Astrocyte (in vitro differentiated cells and primary cell): ENCODE measurements at places on chromosomes 12 and 14. TPM values are rescaled to one million over a fixed set of nuclear protein-coding genes. Genes with fewer than 3 reads are reported as not detected.

Gene KRT73
- not detected in 2 replicates for total RNA-seq

Gene KLRC2
- total RNA-seq: 1.2 and 4.1 TPM in 2 replicates

Gene GALNT9
- 2.1 and 2.7 TPM in 2 replicates for total RNA-seq

Gene LRRK2
- total RNA-seq: 0.02 TPM in 1 of 2 replicates, not detected in the other

Gene AQP5
- total RNA-seq: not detected in 2 replicates

Gene KDM5A
- 79.8 and 80.8 TPM in 2 replicates for total RNA-seq

Gene OTX2
- total RNA-seq: 2.3 and 8.2 TPM in 2 replicates

Gene ACRBP
- total RNA-seq: 0.54 and 0.60 TPM in 2 replicates

Gene MGST1
- total RNA-seq: 73.5 and 104 TPM in 2 replicates

Gene FIGNL2
- 5.0 and 6.7 TPM in 2 replicates for total RNA-seq

Gene CIDEB
- total RNA-seq: not detected in 2 replicates

Gene OTOGL
- 0.16 and 0.53 TPM in 2 replicates for total RNA-seq

Gene ANKS1B
- 2.4 and 3.0 TPM in 2 replicates for total RNA-seq

Gene KCNA5
- total RNA-seq: 0.10 TPM in 1 of 2 replicates, not detected in the other

Gene TMPRSS12
- total RNA-seq: not detected in 2 replicates

Gene TRPV4
- 0.75 and 0.84 TPM in 2 replicates for total RNA-seq

Gene ANG
- 4.0 and 5.2 TPM in 2 replicates for total RNA-seq

Gene PARP2
- 20.9 and 21.5 TPM in 2 replicates for total RNA-seq

Gene KLRD1
- 0.45 and 0.91 TPM in 2 replicates for total RNA-seq

Gene CTSG
- total RNA-seq: not detected in 2 replicates

Gene RFX4
- total RNA-seq: 0.07 TPM in 1 of 2 replicates, not detected in the other

Gene LRIG3
- total RNA-seq: 96.0 and 129 TPM in 2 replicates

Gene KDM2B
- total RNA-seq: 21.3 and 23.4 TPM in 2 replicates

Gene MLH3
- 12.7 and 12.9 TPM in 2 replicates for total RNA-seq

Gene DNAJC22
- 0.34 and 0.52 TPM in 2 replicates for total RNA-seq

Gene CKAP4
- total RNA-seq: 324 and 392 TPM in 2 replicates

Gene COL2A1
- 11.2 and 20.3 TPM in 2 replicates for total RNA-seq

Gene RD3L
- total RNA-seq: not detected in 2 replicates

Gene FAM181A
- not detected in 2 replicates for total RNA-seq

Gene HOXC12
- total RNA-seq: not detected in 2 replicates

Gene SLCO1B3
- not detected in 2 replicates for total RNA-seq

Gene OR6C6
- not detected in 2 replicates for total RNA-seq

Gene CLEC2A
- 0.84 and 2.0 TPM in 2 replicates for total RNA-seq

Gene KRT85
- total RNA-seq: not detected in 2 replicates

Gene DEPDC4
- total RNA-seq: 1.3 and 1.7 TPM in 2 replicates

Gene RTL1
- 0.18 and 0.31 TPM in 2 replicates for total RNA-seq

Gene TNS2
- total RNA-seq: 15.4 and 21.1 TPM in 2 replicates

Gene MAP3K9
- 10.7 and 13.0 TPM in 2 replicates for total RNA-seq

Gene THAP2
- total RNA-seq: 6.0 and 6.3 TPM in 2 replicates

Gene IL26
- total RNA-seq: not detected in 2 replicates

Gene TEX52
- not detected in 2 replicates for total RNA-seq

Gene TRIM9
- total RNA-seq: 4.7 and 5.7 TPM in 2 replicates

Gene TAS2R50
- 0.60 and 1.2 TPM in 2 replicates for total RNA-seq

Gene SYT1
- total RNA-seq: 24.0 and 33.2 TPM in 2 replicates

Gene CCDC196
- total RNA-seq: not detected in 2 replicates

Gene SMCO2
- total RNA-seq: 0.32 and 0.46 TPM in 2 replicates

Gene CLEC1B
- total RNA-seq: not detected in 2 replicates

Gene TSPAN8
- total RNA-seq: not detected in 2 replicates

Gene TEAD4
- 13.0 and 19.1 TPM in 2 replicates for total RNA-seq

Gene PROX2
- total RNA-seq: not detected in 2 replicates

Gene PXMP2
- 8.1 and 9.0 TPM in 2 replicates for total RNA-seq

Gene SRRM4
- 0.30 and 0.46 TPM in 2 replicates for total RNA-seq

Gene CLEC6A
- not detected in 2 replicates for total RNA-seq

Gene LRP1-AS
- total RNA-seq: not detected in 2 replicates

Gene ADSS1
- total RNA-seq: 4.4 and 5.8 TPM in 2 replicates

Gene TMEM30B
- 0.36 TPM in 1 of 2 replicates, not detected in the other for total RNA-seq

Gene KRT82
- not detected in 2 replicates for total RNA-seq

Gene BCAT1
- total RNA-seq: 459 and 476 TPM in 2 replicates

Gene SLC35F4
- not detected in 2 replicates for total RNA-seq
